ENCODE measurements at places on chromosomes 16 and 17.

- no peak for DNase-seq
Measured at GRCh38 chr16:73420244-73420643, 372.3 kb upstream of the ZFHX3 start.

GRCh38 chr17:6589266-6589946 lies 33.1 kb upstream of the PITPNM3 start:
- peak; percentile 70 for DNase-seq

- DNase-seq, result no peak
Measured at GRCh38 chr16:11990702-11991390, 14.3 kb downstream of the SNX29 start.

GRCh38 chr16:51405361-51405760 lies 254.3 kb upstream of the SALL1 start:
- no peak for DNase-seq

DNA sequence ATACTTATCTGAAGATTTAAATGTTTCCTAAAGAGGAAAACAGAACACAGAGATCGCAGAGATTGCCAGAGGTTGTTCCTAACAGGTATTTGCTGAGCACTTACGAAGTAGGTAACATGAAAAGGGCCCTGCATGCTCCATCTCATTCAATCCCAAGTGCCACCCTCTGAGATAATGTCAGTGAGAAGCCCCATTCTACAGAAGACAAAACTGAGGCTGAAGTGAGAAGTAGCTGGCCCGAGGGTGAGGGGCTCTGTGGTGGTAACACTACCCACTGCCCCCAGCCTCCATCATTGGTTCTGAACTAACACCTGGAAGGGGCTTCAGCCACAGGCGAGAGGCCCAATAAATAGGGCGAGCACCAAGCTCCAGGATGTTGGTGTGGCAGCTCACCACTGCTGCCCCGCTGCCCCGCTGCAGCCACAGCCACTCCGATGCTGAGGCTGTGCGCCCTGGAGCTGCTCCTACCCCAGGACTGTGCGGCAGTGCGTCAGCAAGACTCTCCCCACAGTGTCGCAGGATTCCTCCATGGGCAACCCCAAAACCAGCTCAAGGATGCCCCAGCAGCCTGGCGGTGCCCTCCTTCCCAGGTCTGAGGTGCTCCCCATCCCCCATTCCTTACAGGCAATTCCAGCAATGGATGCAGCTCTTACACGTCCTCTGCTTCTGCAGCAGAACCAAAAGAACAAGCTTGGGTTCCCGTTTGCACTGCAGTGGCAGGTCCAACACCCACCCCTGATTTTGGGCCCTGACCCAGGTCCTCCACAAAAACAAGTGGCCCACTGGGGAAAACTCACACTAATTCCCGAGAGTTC lies 10.3 kb downstream of the FLCN start:
- no peak for DNase-seq

- DNase-seq, result no peak
Measured at GRCh38 chr16:2487517-2487842, 12.6 kb downstream of the TBC1D24 start.

- peak; percentile 23 for DNase-seq
Measured at GRCh38 chr17:28372203-28372944, 880 bp downstream of the SARM1 start.

DNA sequence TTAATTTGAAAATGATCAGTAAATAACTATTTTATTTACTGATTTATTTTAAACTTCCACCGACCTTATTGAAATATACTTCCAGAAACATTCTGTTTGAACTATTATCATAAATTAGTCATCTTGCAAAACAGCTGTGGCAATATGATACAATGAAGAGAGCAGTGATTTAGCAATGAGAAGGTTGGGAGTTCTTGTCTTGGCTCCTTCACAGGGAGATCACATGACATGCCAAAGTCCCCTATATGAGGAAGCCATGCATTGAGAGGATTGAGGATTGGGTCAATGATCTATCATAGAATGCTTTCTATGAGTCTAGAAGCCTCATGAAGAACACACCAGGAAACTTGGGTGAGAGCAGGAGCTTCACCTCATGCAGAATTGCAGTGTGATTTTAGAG lies 222.7 kb downstream of the LGALS9B start:
- DNase-seq, result peak; percentile 47

- no peak for DNase-seq
Measured at GRCh38 chr16:13113741-13114140, 212.3 kb downstream of the SHISA9 start.

GRCh38 chr16:47577029-47577428 lies 115.9 kb downstream of the PHKB start:
- no peak for DNase-seq

DNA sequence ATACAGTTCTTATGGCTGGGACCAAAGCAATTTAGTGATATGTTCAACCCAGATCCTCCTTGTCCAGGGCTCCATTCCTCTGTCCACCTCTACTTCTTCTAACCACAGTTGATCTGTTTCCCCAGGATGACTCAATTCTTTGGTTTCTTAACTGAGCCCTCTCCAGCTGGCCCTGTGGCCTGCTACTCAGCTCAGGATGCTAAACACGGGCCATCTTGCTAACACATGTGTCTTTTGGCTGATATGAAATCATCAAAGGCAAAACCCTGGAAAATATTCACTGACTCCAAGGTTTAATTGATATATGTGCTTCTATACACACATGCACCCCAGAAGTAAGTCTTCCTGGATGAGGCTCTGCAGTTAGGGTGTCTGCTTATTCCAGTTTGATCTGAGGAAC lies 43.8 kb downstream of the SHISA6 start:
- DNase-seq, result no peak
